ENCODE measurements at places on chromosomes 11 and 22. TPM values are rescaled to one million over a fixed set of nuclear protein-coding genes. Genes with fewer than 3 reads are reported as not detected.

- DNase-seq = no peak
Measured at GRCh38 chr11:1792461-1792860, 28.7 kb upstream of the CTSD start.

DNA sequence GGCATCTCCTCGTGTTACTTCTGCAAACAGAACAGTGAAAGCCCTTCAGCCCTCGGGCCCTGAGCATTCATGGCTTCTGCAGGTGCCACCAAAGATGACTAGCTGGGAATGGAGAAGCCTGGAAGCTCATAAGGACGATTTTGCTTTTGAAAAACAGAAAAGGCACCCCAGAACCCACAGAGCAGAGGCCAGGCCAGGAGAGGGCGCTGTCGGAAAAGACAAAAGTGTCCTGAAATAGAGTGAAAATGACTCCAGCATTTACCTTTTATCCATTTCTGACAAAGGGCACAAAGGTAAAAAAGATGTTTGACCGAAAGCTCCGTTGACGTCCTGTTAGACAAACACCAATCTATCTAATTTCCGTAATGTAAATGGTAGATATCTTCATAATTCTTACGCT lies 37.6 kb downstream of the ZNF195 start:
- DNase-seq = peak; percentile 50

The TNNI2 gene
- not detected for total RNA-seq

GRCh38 chr22:47773635-47774034 lies 1011.2 kb downstream of the TBC1D22A start:
- no peak for DNase-seq

DNA sequence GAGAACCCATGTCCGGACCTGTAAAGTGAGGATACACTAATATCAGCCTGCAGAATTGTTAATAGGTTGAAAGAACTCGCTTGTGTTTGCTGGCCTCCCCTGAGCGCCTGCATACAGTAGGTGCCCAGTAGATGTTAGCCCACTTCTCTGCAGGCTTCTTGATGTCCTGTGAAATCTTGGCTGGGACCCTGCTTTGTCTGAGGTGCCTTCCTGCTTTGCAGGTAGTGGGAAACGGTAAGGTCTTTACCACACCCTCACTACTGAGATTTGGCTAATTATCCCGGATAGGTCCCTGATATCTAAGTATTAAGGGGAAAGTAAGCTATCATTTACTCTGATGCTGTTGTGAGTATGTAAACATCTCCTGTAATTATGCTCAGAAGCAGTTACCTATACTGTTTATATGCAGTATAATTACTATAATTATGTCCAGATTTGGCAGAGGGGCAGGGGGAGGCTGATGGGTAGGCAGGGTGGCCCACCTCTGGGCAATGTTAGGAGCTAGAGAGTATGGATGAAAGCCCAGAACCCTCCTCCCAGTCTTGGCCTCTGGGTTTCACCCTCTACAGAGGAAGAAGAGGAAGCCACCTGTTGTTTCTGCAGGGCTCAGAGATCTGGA lies 1.2 kb upstream of the ARRB1 start:
- no peak for DNase-seq

DNA sequence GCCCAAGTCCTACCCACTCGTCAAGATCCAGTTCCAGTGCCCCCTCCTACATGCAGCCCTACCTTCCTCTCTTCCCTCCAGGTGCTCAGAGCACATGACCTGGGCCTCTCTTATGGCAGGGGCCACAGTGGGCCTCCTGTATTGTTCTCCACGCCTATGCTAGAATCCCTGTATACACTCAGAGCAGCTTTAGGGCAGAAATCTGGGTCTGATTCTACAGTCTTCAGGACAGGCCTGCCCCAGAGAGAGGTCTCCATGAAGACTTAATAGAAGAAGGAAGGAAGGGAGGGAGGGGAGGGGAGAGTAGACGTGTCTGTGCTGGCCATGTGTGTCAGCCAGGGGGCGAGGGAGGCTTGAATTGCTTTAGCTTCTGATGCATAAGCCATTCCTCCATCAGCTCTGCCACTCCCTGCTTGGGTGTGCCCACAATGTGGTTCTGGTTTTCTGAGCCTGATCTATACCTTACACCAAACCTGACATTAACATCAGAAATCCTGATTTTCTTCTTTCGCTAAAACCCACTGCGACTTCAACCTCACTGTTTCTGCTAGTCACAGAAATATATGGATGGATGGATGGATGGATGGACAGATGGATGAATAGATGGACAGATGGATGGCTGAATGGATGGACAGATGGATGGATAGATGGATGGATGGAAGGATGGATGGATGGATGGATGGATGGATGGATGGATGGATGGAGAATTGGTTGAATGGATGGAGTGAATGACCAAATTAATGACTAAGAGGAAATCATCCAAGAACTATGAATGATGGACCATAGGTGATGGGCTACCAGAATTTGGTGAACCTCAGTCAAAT lies 56.6 kb upstream of the PRDM11 start:
- no peak for DNase-seq

- DNase-seq = no peak
Measured at GRCh38 chr11:47716692-47717091, 1.5 kb upstream of the AGBL2 start.

DNA sequence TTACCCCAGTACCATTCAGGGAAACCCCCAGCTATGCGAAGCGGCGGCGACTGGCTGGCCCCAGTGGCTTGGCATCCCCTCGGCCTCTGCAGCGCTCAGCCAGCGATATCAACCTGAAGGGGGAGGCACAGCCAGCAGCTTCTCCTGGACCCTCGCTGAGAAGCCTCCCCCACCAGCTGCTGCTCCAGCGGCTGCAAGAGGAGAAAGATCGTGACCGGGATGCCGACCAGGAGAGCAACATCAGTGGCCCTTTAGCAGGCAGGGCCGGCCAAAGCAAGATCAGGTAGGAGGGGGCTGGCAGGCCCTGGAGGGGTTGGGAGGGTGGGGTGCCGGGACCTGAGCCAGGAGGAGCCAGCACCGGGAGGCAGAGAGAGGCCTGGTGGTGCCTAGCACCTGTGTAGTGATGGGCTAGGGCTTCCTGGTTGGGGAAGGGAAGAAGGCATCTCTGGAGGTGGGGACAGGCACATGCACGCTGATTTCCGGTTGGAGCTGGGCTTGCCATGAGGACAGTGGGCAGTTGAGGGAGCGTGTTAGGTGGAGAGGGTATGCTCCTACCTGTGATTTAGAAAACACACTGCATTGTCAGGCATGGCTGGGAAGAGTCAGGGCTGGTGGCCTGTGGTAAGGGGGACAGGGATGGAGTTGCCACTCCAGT lies 22.3 kb downstream of the SHANK3 start:
- no peak for DNase-seq

GRCh38 chr11:109432105-109432504 lies 10.1 kb downstream of the C11orf87 start:
- DNase-seq = no peak

DNA sequence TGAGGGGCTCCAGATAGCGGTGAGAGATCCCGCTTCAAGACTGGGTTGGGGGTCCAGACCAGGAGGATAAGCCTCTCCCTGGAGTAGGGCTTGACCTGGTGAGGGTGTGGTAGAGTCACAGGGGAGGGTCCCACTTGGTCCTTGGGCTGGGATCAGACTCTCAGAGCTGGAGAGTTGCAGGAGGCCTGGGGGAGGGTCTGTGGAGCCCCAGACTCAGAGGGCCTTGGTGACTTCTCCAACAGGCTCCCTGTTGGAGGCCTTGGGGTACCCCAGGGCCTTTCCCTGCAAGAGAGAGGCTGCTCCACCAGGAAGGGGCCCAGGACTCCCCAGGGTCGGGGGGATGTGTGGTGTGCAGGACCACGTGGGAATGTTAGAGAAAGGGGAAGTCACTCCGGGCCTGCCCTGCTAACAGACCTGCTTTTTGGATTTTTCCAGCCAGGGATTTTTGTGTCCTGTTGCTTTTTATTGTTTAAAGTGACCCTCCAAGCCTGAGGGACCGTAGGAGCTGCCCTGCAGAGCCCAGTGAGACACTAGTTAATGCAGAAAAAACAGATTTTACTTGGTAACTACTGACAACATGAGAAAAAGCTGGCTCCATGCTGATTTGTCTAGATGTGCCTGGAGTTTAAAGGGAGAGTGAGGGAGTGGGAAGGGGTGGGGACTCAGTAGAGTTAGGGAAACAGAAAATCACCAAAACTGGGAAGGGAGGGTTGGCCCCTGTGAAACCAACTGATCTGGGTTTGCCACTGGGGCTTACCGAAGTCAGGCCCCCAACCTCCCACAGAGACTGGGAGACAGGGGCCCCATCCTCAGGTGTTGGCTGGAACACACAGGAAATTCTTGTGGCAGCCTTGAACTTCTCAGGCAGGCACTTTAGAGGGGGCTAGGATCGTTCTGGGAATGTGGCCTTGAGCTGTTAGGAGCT lies 801 bp upstream of the TXNRD2 start:
- no peak for DNase-seq

DNA sequence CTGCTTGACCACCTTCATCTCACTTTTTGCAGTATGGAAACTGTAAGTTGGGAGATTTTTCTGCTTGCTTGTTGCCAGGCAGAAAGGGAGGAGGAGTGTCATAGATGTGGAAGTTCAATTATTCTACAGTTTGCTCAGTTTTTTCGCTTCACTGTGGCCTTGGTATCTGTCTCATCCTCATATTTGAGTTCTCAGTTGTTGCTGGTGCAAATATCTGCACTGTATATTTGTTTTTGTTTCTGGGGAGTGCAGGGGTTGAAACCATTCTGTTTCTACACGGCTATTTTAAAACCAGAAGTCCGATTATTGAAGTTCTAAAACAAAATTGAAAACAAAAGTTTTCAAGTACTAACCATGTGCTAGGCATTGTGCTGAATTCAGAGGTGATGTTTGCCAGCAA lies 153.4 kb downstream of the JRKL start:
- no peak for DNase-seq

GRCh38 chr11:113263458-113264259 lies 50.7 kb upstream of the TTC12 start:
- no peak for DNase-seq

GRCh38 chr11:120547811-120548681 lies 36.5 kb downstream of the GRIK4 start:
- peak; percentile 64 for DNase-seq

The OR51E1 gene
- not detected for total RNA-seq

- peak; percentile 59 for DNase-seq
Measured at GRCh38 chr22:36334821-36335603, 52.8 kb downstream of the MYH9 start.

The B3GAT3 gene
- 13.9 TPM for total RNA-seq
